ENCODE measurements at places on chromosomes 2 and 18. TPM values are rescaled to one million over a fixed set of nuclear protein-coding genes. Genes with fewer than 3 reads are reported as not detected.

The SERPINB3 gene
- 0.57 TPM for polyA plus RNA-seq

The PLB1 gene
- polyA plus RNA-seq: 3.0 TPM

The HRH4 gene
- not detected for polyA plus RNA-seq

The TNFRSF11A gene
- polyA plus RNA-seq: 2.9 TPM

The MEP1B gene
- 0.11 TPM for polyA plus RNA-seq

The KLHL29 gene
- polyA plus RNA-seq: 9.2 TPM

The HDHD2 gene
- polyA plus RNA-seq: 24.9 TPM

The TRABD2A gene
- 0.22 TPM for polyA plus RNA-seq

The ACADL gene
- polyA plus RNA-seq: 8.6 TPM

The CLEC4F gene
- 0.07 TPM for polyA plus RNA-seq

The OTOF gene
- 32.8 TPM for polyA plus RNA-seq

The UPP2 gene
- polyA plus RNA-seq: not detected

The SLC8A1 gene
- polyA plus RNA-seq: 4.9 TPM

The LYPD6B gene
- not detected for polyA plus RNA-seq

The SMAD4 gene
- polyA plus RNA-seq: 80.1 TPM

The CIDEA gene
- polyA plus RNA-seq: not detected

The SCG2 gene
- polyA plus RNA-seq: not detected

The DTNA gene
- polyA plus RNA-seq: 116 TPM

The ARHGAP28 gene
- polyA plus RNA-seq: 27.3 TPM

The IRS1 gene
- polyA plus RNA-seq: 17.9 TPM

The NCKAP1 gene
- 105 TPM for polyA plus RNA-seq

The MOGAT1 gene
- polyA plus RNA-seq: not detected

The NT5C1B gene
- polyA plus RNA-seq: 0.43 TPM

The MAPK4 gene
- 16.0 TPM for polyA plus RNA-seq

The CFLAR gene
- 54.6 TPM for polyA plus RNA-seq

The TUBA3E gene
- polyA plus RNA-seq: not detected

The HIBCH gene
- polyA plus RNA-seq: 34.8 TPM

The EFEMP1 gene
- 102 TPM for polyA plus RNA-seq

The CDKL4 gene
- 0.12 TPM for polyA plus RNA-seq

The NEU2 gene
- polyA plus RNA-seq: not detected

The CXCR2 gene
- polyA plus RNA-seq: 0.07 TPM
